ENCODE measurements at places on chromosomes 2 and 18.

DNA sequence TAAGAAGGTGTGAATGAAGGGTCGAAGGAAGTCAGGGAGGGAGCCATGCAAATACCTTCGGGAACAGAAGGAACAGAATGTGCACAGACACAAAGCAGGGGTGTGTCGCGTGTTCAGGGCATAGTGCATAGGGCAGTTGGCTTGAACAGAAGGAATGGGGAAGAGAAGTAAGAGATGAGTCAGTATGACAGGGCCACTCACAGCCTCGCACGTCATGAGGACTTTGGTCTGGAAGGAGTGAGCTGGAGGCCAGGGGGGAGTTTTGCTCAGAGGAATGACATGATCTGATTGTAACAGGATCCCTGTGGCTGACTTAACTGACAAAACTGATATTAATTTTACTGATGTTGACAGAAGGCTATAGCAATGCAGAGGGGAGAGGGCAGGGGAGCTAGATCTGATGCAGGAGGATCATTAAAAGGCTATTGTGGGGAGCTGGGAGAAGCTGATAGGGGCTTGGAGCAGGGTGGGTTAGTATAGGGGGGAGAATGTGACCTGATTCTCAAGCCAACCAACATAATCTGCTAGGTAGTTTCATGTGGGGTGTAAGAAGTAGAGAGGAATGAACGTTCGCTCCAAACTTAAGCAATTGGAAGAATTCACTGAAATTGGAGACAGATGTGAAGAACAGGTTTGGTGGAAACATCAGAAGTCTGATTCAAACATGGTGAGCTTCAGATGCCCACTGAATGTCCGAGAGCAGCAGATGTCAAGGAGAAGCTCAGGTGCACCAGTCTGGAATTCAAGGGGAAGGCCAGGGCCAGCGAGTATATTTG is 60.4 kb upstream of the COPS8 start:
- no peak for DNase-seq

DNA sequence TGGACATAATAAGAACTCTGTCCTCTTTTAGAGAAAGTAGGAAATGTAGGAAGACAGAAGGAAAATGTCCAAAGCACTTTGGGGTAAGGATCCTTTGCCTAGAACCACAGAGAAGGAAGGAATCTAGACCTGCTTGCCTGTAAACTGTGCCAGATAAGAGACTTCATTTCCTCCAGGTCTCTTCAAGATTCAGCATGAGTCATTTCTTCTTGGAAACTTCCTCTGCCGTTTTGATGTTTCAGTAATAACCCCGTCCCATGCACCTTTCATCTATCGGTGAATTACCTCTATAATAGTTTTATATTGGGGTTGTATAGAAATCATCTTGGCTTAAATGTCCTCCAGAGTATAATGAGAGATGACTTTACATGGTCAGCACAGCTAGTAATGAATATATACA is 63.2 kb upstream of the LRATD1 start:
- DNase-seq = no peak

DNA sequence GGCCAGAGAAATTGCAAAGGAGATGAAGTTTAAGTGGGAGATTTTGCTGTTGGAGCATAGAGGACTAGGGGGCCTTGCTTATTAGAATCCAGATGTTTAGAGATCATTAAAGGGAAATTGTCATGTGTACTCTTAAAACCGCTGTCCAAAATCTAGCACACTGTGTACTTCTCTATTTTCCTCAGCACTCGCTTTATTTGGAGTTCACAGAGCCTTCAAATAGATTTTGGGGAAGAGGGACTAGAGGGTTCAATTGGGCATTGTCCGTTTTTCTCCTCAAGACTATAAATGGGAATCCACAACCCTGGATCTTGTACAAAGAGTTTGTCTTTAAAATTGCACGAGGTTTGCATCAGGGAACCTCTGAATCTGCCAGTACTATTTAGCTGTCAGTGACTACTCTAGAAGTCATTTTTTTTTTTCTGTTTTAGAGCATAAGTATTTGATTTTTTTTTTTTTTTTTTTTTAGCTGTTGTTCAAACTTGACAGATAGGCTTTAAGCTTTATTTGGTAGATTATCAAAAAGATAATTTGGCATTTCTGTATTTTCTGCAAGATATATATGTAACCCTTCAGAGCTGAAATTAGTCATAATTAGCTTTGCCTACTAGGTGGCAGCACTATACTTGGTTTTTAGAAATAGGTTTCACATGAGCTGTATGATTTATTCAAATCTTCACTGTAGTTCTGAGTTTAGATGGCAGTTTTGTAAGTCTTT is 14.2 kb downstream of the PMS1 start:
- no peak for DNase-seq

DNA sequence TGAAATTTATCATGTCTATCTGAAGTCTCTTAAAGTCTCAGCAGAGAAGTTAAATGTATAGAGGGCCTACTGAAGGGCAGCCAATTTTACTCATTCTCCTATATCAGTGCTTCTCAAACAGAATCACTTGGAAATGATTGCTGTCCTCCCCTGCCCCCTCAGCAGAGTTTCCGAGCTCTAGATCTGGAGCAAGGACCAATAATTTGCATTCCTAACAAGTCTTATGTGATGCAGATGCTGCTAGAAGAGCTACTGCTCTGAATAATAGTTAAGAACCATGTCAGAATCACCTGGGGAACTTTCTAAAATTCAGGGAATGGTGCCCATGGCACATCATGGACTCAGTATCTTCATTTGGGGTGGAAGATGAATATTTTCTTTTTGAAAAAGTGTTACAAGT is 105.6 kb upstream of the EPHA4 start:
- DNase-seq = no peak

DNA sequence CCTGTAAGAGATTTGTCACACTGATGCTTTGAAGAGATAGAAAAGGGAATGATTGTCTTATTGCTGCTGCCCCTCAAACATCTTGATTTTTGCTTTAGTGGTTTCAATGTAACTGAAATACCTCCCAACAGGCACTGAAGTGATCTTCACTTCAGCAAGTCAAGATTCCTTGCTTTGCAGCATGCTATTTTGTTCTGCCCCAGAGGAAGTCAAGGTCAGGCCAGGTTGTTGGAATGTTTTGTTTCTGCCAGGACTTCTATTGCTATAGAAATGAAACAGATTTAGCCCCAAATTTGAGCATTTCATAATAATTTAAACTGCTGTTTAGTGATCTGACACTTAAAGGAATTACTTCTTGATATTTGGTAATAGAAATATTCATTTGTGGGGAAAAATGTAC is 277.6 kb downstream of the ZNF804A start:
- DNase-seq = no peak

DNA sequence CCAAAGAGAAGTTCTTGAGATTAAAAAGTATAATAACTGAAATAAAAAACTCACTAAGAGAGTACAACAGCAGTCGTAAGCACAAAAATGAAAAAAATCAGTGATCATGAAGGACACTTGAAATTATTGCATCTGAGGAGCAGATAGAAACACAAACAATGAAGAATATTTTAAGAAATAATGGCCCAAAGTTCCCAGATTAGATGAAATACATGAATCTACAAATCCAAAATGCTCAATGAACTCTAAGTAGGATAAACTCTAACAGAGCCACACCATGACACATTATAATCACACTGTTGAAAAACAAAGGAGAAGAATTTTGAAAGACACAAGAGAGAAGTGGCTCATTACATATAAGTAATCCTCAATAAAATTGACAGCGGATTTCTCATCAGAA is 31.9 kb upstream of the EMILIN2 start:
- DNase-seq = no peak

DNA sequence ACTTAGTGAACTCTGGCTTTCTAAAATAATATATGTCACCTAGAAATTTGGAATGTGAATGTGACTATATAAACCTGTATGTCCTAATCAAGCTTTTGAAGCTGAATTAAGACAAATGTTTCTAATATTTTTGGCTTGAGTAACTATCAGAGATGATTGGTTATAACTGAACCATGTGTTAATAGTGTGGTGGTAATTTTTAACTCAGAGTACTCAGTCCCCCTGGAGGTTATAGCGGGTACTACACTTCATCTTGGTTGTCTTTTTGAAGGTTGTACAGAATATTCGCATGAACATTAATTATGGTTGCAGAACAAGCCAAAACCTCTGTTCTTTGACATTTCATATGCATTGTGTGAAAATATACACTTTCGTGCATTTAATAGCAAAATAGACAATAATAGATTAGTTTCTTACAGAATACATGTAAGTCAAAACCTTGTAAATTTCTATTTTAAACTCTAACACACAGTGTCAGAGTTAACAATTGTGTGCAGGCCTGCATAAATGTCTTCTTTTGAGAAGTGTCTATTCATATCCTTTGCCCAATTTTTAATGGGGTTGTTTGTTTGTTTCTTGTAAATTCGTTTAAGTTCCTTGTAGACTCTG is 86.0 kb downstream of the OSBPL6 start:
- DNase-seq = peak; percentile 25

- DNase-seq = no peak
These were observed 9.6 kb downstream of the SSB start for GRCh38 chr2:169808221-169808620.

DNA sequence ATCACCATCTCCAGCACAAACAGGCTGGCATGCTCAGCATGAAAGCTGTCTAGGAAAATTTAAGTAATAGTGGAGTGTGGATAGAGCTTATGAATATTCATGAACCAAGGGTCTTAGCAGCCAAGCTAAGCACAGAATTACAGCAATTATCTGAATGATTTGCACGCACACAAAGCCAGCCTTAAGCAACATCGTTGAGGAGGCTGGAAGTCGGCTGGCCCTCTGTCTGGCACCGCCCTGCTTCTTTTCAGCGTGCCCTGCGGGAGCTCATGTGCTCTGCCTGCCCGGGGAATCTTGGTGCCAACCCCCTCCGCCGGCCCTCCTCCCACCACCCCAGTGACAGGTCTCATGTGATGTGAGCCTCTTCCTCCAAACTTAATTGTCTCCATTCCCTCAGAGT is 540.1 kb downstream of the CMPK2 start:
- no peak for DNase-seq

All from effector memory CD8-positive, alpha-beta T cell (primary cell).